ENCODE measurements at places on chromosomes 11 and 22.
A peak's percentile ranks its signal among the peaks of the same experiment; 100 is the strongest.

- DNase-seq, result peak; percentile 82
Observed at GRCh38 chr11:109972939-109973338, 120.3 kb upstream of the ZC3H12C start.

DNA sequence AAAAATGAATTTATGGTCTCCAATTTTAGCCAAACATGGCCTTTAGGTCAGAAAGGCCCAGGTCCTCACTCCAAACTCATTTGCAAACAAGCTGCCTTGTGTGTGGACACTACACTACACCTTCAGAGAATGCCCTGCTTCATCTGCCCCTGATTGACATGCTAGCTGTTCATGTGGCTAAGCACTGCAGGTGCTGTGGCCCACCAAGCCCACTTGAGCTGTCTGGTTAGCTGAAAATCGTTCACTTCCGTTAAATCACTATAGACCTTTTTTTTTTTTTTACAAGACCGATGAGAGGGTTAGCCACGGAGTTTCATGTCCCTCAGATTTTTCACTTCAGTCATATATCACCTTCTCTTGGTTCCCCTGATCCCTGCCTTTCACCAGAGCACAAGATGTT is 39.3 kb downstream of the NF2 start:
- DNase-seq, result no peak

- peak; percentile 46 for DNase-seq
Observed at GRCh38 chr11:113613619-113614018, 92.5 kb downstream of the TMPRSS5 start.

DNA sequence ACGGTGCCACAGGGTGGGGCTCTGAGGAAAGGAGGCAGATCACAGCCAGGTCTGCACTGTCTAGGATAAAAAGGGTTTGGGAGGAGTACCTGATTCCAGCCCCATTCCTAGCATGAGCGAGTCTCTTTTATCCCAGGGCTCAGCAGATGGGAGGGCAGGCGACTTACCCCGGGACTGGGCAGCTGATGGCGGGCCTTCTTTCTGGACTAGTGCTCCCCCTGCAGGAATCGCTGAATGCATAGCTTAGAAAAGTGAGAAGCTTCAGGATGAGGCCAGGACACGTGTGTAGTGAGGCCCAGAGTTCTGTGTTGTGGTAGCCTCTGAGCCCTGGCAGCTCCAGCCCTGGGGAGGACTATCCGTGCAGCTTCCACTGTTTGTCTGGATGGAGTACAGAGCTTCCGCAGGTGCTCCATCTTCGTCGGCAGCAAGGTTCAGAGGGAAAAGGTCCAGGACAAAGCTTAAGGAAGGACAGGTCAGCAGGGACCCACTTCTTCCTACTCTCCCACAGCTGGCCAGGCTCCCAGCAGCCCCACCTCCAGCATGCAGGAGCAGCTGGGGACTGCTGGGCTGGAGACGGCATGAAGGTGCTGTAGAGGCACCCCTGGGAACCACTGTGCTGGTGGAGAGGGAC is 30.4 kb downstream of the COMMD9 start:
- DNase-seq, result peak; percentile 80

GRCh38 chr11:7675631-7676030 is 2.3 kb upstream of the CYB5R2 start:
- no peak for DNase-seq

DNA sequence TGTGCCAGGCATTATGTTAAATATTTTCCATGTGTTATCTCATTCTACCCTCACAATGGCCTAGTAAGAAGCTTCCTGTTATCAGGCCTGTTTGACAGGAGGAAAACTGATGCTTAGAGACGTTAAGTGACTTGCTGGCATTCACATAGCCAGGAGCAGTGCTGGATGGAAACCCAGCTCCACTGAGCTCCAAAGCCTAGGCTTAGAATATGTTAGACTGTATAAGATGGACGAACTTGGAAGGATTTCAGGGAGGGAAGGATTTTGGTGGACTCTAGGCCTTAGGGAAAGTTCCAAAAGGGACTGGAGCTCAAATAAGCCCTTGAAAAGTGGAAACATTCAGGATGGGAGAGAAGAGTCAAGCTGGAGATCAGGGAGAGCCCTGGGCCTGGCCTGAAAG is 2.1 kb downstream of the CD44 start:
- peak; percentile 33 for DNase-seq

DNA sequence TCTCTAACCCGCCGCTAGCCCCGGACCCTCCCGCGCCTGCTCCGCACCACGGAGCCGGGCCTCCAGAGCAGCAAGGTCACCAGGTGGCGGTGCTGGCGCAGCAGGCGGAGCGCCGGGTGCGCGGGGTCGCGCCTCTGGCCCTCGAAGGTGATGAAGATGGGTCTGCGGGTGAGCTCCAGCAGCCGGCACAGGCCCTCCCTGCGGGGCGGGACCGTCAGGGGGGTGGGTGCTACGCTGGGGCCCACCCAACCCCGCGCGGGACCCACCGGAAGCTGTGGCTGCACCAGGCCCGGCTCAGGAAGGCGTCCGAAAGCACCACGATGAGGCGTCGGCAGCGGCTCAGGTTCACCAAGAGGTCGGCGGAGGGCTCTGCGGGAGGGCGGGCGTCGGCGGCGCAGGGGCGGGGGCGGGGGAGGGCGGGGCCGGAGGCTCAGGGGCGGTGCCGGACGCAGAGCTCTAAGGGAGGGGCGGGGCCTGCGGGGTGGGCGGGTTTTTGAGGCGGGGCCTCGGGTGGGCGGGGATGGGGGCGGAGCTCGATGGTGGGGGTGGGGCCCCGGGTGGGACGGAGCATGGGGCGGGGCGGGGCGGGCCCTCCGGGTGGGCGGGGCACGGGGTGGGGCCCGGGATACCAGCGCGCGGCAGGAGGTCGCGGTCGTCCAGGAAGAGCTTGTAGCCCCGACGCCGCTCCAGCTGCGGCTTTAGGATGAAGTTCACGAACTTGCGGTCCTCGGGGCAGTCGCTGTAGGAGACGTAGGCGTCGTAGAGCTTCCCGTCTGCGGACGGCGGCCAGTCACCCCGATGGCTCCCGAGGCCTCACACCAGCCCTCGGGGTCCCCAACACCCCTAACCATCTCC is 7.8 kb downstream of the SIGIRR start:
- peak; percentile 78 for DNase-seq

GRCh38 chr11:114562166-114562916 is 2.7 kb upstream of the NXPE1 start:
- no peak for DNase-seq

DNA sequence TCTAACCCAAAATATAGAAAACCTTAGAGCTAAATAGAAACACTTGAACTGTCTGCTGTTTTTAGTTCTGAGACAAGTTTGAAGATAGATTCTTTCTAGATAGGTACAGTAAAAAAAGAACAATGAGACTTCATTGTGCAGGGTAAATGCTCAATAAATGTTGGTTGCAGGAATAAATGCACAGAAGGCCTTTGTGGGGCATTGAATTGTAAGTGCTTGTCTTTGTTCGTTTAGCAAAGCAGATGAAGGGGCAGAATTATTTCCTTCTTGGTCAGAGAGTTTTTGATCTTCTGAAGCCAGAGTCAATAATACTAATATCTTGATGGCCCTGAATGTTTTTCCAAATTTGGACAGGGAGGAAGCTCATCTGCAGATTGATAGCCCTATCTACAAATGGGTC is 340.4 kb downstream of the OPCML start:
- DNase-seq, result no peak

- DNase-seq, result no peak
Observed at GRCh38 chr11:119671561-119672015, 57.4 kb downstream of the NECTIN1 start.

GRCh38 chr11:99565333-99565732 is 544.6 kb downstream of the CNTN5 start:
- no peak for DNase-seq

All from suppressor macrophage treated with lipopolysaccharide for 4 hours (primary cell).